Stimulated activated CD8-positive, alpha-beta memory T cell treated with anti-CD3 and anti-CD28 coated beads, Interleukin-2, amount 100 ng/mL, for 1 hour (primary cell): ENCODE measurements at places on chromosomes 5 and 9.

DNA sequence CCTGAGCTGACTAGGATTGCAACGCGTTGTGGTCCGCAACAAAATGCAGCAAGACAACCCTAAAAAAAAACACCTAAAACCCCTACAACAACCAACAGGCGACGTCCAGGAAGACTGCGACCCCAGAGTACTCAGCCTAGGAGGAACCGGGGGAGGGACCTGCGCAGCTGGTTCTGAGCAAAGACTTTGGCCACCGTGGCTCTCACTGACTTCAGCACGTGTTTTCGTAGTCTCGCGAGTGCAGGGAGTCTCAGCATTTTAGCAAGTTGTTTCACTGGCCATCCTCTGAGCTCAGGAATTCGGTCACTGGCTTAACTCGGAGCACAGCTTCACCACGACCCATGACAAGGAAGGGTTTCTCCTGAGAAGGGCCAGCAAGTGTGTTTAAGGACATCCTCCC is 8.6 kb upstream of the ZDHHC11 start:
- no peak for DNase-seq

GRCh38 chr5:90985341-90985740 is 397.8 kb downstream of the ARRDC3 start:
- DNase-seq, result no peak

GRCh38 chr5:178274781-178275537 is 42.4 kb upstream of the PHYKPL start:
- DNase-seq, result no peak

- DNase-seq, result no peak
These were observed 17.6 kb downstream of the ARRDC3 start for GRCh38 chr5:91365498-91365897.

- no peak for DNase-seq
These were observed 3.3 kb downstream of the LARP1 start for GRCh38 chr5:154758493-154758892.
